ENCODE measurements at places on chromosomes 2 and 18. TPM values are rescaled to one million over a fixed set of nuclear protein-coding genes. Genes with fewer than 3 reads are reported as not detected.

DNA sequence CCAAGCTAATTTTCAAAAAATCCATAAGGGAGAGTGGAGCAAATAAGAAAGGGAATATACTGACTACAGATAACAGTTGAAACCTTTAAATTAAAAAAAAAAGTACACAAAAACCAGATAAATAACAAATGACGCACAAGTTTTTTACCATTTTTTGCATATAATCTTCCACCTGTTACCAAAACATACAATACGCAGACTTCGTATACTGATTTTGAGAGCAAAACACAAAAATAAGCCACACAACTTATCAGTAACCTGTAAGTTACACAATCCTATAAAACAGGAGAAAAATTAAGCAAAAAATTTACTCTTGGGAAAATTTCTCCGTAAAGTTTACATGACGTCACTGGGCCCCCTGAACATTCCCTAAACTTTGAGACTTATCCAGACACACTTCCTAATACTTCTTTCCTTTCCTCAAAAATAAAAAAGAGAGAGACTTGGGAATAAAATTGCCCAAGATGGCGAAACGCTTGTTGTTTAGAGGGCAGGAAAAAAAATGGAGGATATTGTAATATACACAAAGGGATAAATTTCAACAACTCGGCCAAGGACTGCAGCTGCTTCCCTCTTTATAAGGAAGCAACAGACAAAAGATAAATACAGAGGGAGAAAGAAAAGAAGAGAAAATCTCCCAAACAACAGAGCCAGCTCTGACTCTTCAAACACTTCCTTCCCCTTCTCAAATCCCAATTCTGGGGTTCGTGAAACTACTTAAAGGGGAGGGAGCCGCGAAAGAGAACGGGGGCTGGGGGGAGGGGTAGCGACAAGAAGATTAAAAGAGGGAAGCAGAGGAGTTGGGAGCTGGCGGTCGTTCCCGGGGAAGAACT is 1.6 kb downstream of the BAZ2B start:
- no peak for DNase-seq
- H3K27me3 ChIP-seq: peaks cover 27% of the 10 kb centered on the region
- peaks cover 11% of the 10 kb centered on the region for H3K4me1 ChIP-seq
- no peaks in the 10 kb centered on the region for H3K36me3 ChIP-seq
- H3K27ac ChIP-seq: no peak overlapping the region

DNA sequence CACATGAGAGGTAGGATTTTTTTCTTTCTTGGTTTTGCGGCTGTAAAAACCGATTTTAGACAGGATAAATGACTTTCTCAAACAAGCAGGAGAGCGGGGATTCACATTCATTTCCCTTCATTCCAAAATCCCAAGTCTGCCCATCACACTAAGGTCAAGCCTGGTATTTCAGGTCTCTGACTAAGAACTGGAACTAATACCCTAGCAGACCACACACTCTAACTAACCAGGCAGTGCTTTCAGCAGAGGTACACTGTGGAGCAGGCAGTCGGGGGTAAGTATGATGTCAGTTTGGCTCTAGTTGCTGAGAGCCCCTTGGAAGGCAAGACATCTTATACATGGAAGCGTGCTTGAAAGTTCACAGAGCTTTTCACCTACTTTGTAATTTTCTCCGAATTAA is 128.1 kb upstream of the LHCGR start:
- no peaks in the 10 kb centered on the region for H3K4me1 ChIP-seq
- no peak overlapping the region for H3K4me3 ChIP-seq
- H3K27me3 ChIP-seq: no peaks in the 10 kb centered on the region

GRCh38 chr2:191539068-191539467 is 138.9 kb upstream of the NABP1 start:
- no peak overlapping the region for H3K27ac ChIP-seq
- H3K4me3 ChIP-seq: no peak overlapping the region
- H3K4me1 ChIP-seq: no peaks in the 10 kb centered on the region
- H3K27me3 ChIP-seq: peaks cover 7% of the 10 kb centered on the region
- no peaks in the 10 kb centered on the region for H3K36me3 ChIP-seq

DNA sequence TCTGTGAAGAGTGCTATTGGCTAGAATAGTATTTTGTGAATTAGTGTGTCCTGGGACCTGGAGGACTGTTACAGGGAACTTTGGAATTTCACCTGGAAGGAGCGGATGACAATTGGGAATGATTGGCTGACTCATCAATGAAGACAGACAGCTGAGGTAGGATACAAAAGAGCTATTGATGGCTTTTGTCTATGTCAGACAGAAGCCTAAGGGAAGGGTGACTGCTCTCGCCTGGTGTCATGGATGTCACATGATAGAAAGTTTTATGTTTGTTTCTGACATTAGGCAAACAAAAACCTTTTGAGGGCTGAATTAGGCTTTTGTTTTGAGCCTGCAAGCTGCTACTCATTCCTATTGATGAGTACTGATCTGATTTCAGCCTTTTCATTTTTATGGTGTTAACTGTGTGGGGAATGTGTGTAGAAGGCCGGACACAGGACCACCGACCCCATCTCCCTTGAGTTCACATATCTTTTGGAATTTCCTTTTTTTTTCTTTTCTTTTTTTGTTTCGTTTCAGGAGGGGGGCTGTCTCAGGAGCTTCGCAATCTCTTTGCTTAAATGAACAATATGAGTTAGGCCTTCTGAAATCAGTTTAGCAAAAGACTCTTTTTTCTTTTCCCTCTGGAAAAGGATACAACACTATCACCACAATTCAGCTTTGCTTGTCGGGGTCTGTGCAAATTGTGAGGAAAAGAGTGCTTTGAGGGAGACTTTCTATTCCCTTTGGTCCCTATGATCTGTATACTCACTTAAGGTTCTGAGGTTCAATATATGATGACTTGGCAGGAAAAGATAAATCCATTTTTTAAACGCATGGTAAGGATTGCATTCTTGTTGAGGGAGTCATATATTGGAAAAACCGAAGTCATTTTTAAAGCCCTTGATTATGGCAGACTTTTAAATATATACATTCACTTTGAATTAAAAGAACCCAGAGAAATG is 207.9 kb upstream of the FIGN start:
- no peak for DNase-seq
- H3K27me3 ChIP-seq: no peaks in the 10 kb centered on the region
- H3K4me1 ChIP-seq: no peaks in the 10 kb centered on the region
- H3K36me3 ChIP-seq: no peaks in the 10 kb centered on the region

Gene HOXD8
- not detected for total RNA-seq
